ENCODE measurements at places on chromosomes 12 and 14.

DNA sequence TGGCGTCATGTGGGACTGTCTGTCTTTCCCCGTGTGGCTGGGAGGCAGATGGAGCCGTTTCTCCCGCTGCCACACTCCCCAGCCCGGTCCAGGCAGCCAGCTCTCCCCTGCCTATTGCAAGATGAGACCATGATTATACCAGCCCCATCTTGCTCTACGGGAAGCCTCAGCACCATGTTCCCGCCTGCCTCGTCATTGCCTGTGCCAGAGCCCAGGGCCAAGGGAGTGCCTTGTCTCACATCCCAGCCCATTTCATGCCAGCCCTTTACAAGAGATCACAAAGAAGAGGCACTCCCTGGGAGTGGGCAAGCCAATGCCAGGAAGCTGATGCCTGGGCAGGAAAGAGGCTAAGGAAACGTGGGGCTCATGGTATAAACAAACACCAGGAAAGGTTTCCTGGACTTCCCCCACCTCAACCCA lies 23.9 kb downstream of the GPR68 start:
- no peak for DNase-seq

GRCh38 chr12:92719674-92720073 lies 16.9 kb downstream of the PLEKHG7 start:
- DNase-seq = no peak

DNA sequence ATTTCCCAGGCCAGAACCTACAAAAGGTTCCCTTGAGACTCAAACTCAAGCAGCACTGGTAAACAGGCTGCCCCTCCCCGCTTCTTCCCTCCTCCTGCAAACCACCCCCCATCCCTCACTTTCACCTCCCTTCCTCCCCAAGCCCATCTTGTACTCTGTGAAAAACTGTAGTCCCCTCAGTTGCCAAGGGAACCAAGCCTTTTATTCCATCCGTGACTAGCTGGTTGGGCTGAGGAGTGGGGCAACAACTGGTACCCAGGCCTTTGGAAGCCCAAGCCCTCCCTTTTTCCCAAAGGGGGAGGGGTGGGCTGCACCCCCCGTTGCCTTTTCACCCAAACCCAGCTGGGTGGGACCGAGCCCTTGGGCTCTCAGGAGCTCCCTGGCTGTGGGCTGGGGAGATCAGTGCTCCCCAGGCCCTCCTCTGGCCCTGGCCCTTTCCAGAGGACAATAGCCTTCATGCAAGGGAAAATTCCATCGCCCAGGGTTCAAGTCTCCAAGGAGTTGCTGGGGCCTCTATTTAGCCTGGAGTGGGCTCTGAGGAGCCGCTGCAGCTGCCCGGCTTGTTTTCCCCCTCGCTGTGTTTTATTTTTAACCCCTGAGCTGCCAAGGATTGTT lies 61.9 kb downstream of the ZFP36L1 start:
- DNase-seq = no peak

DNA sequence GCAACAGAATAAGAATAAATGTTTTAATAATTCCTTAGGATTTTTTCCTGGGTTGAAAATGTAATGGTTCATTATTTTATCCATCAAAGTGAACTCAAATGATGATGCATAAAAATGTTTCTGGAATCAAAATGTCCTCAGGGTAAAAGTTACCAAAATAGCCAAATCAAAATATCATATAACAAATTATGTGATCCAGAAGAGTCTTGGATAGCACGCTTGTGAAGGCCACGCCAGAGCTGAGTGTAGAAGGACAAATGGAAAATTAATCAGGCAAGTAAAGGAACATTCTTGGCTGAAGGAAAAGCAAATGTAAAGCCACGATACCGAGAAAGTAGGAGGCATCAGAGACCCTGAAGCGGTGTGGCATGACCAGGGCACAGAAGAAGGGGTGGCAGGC lies 169.2 kb downstream of the CAPZA3 start:
- no peak for DNase-seq

- DNase-seq = no peak
Observed at GRCh38 chr12:49008943-49009342, 9.6 kb downstream of the PRKAG1 start.

GRCh38 chr14:105201156-105201924 lies 20.2 kb upstream of the NUDT14 start:
- DNase-seq = no peak

GRCh38 chr12:56721721-56722120 lies 3.4 kb downstream of the NACA start:
- DNase-seq = no peak

GRCh38 chr12:58725400-58726105 lies 194.8 kb downstream of the LRIG3 start:
- DNase-seq = no peak

GRCh38 chr12:43816168-43816567 lies 10.1 kb upstream of the TWF1 start:
- DNase-seq = no peak

DNA sequence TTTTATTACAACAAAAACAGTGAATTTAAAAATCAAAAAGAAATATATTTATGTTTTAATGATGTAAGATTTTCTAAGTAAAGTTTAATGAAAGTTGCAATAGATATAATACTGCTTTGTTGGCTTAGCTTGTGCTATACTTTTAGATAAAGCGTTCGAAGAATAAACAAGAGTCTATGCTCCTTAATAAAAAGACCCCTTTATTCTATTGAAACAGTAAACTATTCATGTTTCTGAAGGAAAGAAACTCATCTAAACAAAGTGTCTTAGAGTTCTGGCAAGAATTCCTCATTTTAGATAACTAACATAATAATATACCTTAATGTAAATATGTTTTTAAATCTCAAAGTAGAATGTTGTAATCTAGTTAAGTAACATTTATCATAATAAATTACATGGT lies 179.0 kb downstream of the RASSF9 start:
- DNase-seq = no peak

DNA sequence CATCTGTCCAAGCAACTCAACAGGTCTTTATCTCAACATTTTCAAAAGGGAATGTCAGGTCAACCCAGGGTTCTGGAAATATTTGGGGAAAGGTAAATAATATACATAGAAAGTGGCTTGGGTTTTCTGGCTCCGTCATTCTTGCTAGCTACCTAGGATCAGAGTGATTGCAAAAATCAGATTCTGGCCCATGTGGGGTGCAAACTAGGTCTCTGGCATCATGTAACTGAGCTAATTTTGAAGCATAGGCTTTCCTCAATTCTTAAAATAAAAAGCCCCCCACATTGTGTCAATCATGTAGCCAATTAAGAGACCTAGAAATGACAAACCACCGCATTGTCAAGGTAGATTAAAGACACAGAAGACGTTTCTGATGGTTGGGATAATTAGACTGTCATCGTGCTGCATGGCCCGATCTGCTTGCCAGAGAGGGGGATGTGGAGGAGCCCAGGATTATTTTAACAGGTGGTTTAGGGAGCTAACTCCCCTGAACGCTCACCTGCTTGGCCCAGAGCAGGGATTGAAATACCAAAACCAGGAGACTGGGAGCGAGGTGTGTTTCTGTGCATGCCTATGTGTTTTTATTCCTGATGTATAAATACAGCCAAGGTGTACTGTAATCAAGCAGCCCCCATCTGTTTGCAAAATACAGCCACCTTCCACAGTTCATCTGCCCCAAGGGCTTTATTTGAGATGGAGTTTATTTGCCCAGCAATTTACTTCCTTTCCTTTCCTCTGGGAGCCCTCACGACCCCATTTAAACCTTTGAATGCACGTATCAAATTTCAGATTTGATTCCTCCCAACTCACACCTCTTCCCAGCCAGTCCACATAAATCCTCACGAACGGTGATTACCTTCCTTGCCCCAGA lies 189.5 kb downstream of the TTC8 start:
- no peak for DNase-seq

- DNase-seq = no peak
Observed at GRCh38 chr12:80041692-80042091, 57.6 kb upstream of the OTOGL start.

DNA sequence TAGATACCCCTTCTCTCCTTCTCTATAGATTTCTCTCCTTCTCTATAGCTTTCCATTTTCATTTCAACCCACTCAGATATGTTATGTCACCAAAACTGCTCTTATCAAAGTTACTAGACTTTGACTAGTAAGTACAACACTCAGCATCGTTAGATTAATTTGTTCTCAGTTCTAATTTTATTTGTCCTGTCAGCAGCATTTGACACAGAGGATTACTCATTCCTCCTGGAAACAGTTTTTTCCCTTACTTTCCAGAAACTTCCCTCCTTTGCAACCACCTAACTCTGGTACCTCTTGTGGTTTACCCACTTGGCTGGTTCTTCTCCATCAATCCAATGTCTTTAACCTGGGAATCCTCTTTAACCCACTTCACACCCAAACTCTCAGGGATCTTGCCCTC lies 423.7 kb downstream of the TMTC2 start:
- DNase-seq = no peak

DNA sequence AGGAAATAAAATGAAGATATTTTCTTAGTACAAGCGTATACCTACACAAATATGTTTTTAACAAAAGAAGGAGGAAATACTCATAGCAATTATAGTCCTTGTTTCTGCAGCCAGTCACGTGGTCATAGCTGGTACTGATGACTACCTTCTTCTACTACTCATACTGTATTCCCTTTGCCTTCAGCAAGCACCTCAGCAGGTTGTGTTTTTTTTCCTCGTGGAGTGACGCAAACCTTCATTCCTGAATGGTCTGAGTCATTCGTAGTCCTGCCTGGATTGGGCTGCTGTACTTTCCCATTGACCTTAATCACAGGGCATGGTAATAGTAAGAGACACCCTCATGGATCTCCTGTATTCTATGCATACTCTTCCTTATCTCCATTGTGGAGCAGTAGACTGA lies 25.7 kb upstream of the SLC16A7 start:
- no peak for DNase-seq

DNA sequence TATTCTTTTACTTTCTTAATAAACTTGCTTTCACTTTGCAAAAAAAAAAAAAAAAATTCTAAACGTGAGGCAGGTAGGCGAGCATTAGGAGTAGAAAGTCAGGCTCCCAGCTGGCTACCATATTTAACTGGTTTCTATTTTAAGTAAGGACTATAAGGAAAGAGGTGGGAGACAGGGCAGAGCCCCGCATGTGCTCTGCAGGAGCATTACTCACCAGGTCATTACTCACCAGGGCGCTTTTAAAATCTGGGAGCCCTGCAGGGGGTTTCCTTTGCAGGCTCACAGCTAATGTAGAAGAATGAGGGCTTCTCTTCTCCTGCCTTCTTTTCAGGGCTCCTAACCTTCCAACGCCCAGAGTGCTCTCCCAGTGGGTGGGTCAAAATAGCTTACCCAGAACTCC lies 14.0 kb upstream of the DPF3 start:
- no peak for DNase-seq

DNA sequence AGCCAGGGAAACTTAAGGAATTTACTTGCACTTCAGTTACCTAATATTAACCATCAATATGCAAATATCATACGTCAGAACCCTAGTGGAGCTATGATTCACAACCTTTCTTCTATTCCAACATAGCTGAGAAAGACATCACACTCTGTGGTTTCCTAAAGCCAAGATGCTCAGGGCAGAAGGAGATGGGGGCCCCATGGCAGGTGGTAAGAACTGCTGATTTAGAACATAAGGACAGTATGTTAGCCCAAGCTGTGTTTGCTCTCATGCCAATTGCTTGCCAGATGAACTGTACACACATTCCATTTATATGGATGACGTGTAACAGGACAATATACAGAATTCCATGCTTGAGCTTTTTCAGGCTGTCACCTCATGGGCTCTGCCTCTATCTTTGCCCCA lies 34.6 kb downstream of the HECTD4 start:
- no peak for DNase-seq

DNA sequence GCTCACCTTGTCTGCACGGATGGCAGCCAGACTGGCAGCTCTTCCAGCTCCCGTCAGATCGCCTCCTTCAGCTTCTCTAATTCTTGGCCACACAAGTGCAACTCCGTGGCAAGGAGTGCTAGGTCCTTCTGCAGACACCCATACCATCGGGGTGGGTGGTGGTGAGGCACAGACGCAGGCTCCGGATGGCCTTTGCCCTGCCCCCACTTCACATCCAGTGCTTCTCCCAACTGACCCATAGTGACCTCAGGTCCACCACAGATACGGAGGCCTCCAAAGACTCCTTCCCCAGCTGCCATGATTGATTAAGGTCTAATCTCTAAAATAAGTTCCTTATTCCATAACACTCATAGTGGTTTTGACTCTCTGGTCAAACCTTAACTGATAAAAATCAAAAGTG lies 19.9 kb upstream of the CD27 start:
- DNase-seq = no peak

- no peak for DNase-seq
Observed at GRCh38 chr12:125289970-125290369, 224.7 kb downstream of the AACS start.

- no peak for DNase-seq
Observed at GRCh38 chr14:37658156-37658555, 62.7 kb downstream of the TTC6 start.

DNA sequence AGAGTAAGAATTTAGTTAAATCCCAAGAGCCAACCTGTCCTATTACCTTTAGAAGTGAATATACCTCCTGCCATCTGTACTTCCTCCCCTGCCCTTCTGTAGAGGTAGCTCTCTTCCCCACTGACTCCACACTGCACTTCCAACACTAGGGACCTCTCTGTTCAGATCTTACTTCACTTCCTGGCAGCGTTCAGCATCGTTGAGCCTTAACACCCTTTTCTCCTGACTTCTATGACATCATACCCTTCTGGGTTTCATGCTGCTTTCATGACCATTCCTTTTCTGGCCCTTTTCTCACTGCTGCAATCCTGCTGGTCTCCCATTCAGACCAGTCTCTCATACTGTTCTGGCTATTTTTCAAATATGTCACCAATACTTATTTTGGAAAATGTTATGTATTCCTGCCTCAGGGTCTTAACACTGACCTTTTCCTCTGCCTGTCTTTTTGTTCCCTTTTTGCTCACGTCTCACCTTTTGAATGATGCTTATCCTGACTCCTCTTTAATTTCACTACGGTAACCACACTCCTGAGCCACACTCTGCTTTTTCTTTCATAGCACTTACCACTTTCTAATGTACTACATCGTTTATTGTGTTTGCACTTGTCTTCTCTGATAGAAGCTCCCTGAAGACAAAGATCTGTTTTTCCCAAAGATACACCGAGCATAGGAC lies 67.6 kb downstream of the PLEKHA5 start:
- no peak for DNase-seq

DNA sequence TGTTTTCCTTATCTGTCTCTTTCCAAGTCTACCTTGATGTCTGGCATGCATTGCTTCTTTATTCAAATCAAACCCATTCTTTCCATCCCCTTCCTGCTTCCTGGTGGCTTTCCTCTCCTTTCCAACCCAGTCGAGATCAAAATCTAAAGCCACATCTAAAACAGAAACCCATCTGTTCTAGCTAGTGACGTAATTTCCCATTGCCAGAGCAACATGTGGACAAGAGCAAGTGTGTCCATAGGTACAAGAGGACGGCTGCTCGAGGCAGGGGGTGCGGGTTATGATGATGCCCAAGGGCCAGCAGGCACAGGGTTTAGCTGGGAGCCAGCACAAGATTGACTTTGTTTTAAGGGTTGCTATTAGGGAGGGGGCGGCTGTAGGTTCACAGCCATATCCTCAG lies 7.0 kb downstream of the KRT80 start:
- no peak for DNase-seq
